ENCODE measurements at places on chromosomes 5 and 9.
A peak's percentile ranks its signal among the peaks of the same experiment; 100 is the strongest.

GRCh38 chr9:137160716-137161557, 8.9 kb downstream of the LRRC26 start:
- DNase-seq = no peak

- DNase-seq = peak; percentile 4
These were observed 83.4 kb downstream of the PHF2 start for GRCh38 chr9:93659837-93660177.

- no peak for DNase-seq
These were observed 38.9 kb upstream of the STXBP1 start for GRCh38 chr9:127572961-127573721.

DNA sequence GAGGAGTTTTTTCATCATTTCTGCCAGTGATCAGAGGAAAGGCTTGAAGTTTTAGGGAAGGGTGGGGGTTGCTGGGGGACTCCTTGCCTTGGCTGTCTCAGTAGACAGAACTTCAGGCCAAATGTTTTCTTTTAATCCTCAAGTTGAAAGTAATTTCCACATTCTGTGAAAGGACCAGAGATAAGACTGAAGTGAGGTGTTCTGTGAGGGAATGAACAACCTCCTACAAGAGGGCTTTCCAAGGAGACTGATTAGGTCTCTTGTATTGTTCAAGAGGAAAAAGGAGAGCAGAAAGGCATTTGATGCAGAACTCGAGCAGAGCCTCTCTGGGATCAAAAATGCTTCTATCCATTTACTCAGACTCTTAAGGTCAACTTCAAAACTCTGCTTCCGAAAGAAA, 282.1 kb upstream of the ATP10B start:
- no peak for DNase-seq

DNA sequence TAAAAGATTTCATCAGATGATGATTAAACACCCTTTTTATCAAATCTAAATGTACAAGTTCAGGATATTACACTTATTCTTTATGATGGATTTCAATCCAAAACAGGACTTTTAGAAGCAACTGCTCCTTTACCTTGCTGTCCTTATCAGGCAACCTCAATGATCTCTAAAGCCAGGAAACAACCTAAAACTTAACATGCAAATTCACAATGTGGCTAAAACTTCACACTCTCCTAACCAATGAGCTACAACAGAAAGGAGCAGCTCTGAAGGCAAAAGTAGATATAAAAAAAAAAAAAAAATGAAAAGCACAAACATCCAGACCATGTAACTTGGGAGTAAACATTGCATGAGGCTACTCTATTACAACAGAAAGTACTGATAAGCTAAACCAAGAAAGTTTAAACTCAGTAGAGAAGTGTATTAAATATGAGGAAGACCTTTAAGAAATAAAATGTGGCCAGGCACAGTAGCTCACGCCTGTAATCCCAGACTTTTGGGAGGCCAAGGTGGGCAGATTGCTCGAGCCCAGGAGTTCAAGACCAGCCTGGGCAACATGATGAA, 22.9 kb downstream of the SLC25A51 start:
- no peak for DNase-seq

GRCh38 chr9:81814794-81815464, 113.3 kb upstream of the SPATA31D4 start:
- DNase-seq = peak; percentile 37

- no peak for DNase-seq
These were observed 22.6 kb upstream of the ASPN start for GRCh38 chr9:92504881-92505280.

DNA sequence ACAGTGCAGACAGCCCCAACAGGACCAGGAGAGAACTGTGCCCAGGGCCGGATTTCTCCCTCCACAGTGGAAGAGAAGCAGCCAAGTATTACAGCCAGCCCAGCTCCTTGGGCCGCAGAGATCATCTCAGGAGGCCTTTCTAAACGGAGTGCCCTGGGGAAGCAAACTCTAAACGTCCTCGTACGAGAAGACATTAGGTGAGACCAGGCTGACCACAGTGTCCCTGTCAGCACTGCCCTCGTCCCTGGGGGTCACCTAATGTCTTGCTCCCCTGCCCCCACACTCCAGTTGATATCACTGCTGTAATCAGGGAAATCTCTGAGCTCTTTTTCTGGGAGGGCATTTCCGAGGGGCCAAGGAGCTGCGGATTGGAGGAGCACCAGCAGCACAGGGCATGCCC, 6.5 kb downstream of the QRFP start:
- no peak for DNase-seq

DNA sequence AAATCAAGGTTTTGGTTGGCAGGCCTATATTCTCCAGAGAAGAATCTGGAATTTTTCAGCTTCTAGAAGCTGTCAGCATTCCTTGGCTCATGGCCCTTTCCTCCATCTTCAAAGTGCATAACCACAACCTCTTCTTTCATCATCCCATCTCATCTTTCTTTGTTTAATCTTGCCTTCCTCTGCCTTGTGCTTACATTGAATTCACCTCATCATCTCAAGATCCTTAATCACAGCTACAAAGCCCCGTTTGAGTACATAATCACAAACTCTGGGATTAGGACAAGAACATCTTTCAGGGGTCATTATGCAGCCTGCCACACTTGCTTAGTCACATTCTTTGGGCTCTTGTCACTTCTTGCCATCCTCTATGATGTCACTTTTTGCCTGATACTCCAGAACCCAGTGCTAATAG, 130.3 kb downstream of the FOXD1 start:
- DNase-seq = no peak

DNA sequence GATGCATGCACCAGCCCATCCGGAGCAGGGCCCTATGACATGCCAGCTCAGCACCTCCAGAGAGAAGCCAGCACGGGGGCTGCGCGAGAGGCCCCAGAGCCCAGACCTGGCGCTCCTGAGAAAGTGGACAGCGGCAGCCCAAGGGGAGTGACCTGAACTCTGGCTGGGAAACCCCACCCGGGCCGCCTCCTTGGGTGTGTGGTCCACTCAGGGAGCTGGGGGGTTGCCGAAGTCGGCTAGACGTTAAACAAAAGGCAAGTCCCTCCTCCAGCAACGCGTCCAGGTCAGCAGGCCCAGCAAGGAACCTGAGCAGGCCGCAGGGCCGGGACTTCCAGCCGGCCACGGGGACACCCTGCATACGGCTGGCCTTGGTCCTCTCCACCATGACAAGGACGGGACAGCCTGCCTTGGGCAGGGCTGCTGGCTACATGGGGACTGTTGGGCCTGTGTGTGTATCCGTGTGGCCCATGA, 35.7 kb downstream of the NACC2 start:
- no peak for DNase-seq

DNA sequence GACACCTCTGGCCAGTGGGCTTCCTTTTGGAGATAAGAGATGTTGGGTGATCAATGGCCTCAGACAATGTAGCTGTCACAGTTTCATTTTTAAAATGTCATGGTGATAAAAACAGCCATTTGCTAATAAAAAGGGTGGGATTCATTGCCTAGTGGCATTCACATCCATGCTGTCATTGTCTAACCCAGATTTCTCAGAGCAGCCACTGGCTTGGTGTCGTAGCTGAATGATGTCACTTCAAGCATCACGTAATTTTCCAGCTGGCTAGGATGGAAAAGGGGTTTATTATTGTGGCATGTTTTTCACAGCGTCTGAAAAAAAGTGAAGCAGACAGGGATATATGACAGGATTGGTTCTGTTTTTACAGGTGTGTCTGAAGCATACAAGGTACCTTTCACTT, 184.7 kb downstream of the AOPEP start:
- DNase-seq = no peak

DNA sequence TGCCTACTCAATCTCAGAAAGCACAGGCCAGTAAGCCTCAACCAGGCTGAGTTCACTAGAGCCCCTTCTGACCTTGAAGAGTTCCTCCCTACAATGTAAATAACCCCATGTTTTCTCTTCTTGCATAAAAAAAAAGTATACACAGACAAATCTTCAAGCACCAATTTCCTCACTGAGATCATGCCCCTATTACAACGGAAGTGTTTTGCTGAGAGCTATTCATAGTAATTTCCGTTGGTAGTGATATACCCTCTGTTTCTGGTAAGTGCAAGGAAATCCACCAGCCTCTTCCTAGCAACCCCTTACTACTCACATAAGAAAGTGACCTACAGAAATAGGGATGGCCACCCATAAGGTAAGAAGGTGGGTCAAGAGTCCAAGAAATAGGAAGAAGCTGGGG, 76.4 kb upstream of the TARS1 start:
- DNase-seq = no peak

DNA sequence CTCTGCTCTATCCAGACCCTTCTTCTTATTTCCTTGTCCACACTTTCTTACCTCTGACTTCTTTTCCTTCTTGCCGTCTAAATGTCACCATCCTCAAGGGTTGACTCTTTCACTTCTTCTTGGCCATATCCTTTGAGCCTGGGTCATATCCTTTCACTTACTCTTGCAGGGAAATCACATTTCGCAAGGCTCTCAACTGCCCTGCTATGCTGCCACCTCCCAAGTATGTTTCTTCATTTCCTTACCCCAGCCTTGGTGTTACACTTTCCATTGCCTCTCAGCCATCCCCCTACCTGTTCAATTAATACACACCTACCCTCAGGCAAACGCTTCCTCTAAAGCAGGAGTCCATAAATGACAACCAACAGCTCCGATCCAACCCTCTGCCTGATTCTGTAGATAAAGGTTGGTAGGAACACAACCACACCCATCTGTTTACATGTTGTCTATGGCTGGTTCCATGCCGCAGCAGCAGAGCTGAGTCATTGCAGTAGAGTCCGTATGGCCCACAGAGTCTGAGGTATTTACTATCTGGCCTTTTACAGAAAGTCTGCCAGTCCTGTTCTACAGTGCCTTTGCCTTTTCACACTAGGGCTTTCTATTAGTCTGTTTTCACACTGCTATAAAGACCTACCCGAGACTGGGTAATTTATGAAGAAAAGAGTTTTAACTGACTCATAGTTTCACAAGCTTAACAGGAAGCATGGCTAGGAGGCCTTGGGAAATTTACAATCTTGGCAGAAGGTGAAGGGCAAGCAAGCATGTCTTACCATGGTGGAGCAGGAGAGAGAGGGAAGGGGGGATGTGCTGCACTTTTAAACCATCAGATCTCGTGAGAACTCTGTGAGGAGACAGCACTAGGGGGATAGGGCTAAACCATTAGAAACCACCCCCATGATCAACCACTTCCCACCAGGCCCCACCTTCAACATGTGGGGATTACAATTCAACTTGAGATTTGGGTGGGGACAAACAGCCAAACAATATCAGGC, 97.9 kb downstream of the SV2C start:
- DNase-seq = no peak

DNA sequence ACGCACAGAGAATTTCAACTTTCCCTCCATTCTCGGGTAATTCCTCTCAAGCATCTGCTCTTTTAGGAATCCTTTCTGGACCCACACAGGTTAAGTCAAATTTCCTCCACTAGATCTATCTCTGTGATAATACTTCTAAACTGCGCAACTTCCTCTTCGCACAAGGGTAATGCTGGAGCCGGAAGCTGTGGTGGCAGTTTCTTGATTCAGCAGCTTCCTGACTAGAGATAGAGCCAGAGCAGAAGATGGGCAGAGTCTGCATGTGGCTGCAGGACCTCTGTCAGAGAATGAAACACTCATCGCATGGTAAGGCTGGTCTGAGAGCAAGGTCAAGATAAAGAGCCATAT, 11.1 kb upstream of the CDC42SE2 start:
- no peak for DNase-seq

DNA sequence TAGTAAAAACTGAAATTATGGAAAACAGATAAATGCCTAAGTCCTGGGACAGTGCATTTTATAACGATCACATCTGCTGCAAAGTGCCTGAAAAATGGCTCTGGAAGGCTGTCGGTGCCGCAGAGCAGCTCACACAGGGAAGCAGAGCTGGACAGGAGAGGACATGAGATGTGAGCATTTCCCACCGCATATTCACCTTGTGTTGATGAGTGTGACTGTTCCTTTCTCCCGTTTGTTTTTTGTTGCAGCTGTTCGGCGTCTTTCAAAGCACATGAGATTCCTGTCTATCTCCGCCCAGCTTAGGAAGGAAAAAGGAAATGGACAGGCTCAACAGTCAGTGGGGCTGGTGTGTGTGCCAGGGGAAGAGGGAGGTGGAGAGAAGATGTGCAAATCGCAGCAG, 164.9 kb upstream of the SEMA6A start:
- no peak for DNase-seq

- DNase-seq = no peak
These were observed 376 bp downstream of the GOLGA1 start for GRCh38 chr9:124940521-124940893.

DNA sequence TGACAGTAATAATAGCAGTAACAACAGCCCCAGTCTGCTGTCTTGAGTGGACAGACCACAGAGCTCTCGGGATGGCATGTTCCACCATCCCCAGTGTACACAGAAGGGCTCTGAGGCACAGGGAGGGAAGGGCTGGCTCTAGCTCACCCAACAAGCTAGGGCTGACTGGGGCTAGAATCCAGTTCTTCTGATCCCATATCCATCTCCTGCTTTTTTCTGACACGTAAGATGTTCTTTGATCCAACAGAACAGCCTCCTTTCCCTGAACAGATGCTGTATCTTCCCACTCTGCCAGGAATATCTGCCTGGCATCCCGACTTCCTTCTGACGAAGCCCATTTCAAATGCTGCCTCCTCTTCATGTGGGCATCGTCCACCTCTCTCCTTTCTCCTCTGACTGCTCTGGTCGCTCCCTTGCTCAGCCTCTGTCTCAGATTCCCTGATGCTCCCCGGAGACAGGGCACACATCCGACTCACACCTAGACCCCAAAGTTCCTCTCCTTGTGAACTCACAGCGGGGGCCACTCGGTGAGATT, 43.6 kb upstream of the CLK4 start:
- no peak for DNase-seq

GRCh38 chr9:98215271-98215670, 22.8 kb upstream of the CORO2A start:
- no peak for DNase-seq

DNA sequence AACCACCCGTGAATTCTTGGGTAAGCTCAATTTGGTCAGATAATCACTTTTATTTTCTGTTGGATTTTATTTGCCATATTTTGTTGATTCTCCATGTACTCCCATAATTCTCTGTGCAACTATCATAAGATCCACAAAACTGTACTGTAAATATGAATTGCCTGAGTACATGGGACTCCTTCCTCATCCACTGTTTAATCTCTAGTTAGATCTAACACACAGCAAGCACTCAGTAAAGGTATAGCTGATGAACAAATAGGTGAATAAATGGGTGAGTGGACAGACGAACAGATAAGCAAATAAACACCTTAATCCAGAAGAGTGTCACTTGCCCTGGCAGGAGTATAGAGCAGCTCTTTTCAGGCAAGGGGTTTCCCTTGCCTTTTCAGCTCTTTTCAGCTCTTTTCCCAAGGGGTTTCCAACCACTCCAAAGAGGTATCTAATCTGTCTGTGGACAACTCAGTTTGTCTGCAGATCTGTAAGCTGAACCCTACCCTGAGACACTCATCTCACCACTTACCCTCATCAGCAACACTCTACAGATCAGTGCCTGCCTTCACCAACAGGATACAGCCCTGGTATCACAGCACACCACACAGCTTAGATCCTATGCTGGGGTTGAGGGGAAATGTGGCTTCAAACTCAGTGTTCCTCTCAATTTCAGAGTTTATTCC, 51.2 kb downstream of the SIL1 start:
- DNase-seq = no peak

GRCh38 chr9:106862821-106863720, at the start of gene ZNF462:
ZNF462 (plus strand) TSS chr9:106863166; CDS start chr9:106923384, 60,218 bp downstream.
- peak; percentile 68 for DNase-seq

- no peak for DNase-seq
These were observed 21.3 kb downstream of the NR6A1 start for GRCh38 chr9:124749781-124750180.
